Activated CD4-positive, CD25-positive, alpha-beta regulatory T cell treated with anti-CD3 and anti-CD28 coated beads, Interleukin-2, amount 50 U/mL, for 16 hours (primary cell): ENCODE measurements at places on chromosomes 16 and 17.

GRCh38 chr17:49467175-49467574 lies 27.9 kb upstream of the NGFR start:
- no peak for DNase-seq

- DNase-seq = no peak
Observed at GRCh38 chr17:64783031-64783461, 120.9 kb upstream of the SMURF2 start.

DNA sequence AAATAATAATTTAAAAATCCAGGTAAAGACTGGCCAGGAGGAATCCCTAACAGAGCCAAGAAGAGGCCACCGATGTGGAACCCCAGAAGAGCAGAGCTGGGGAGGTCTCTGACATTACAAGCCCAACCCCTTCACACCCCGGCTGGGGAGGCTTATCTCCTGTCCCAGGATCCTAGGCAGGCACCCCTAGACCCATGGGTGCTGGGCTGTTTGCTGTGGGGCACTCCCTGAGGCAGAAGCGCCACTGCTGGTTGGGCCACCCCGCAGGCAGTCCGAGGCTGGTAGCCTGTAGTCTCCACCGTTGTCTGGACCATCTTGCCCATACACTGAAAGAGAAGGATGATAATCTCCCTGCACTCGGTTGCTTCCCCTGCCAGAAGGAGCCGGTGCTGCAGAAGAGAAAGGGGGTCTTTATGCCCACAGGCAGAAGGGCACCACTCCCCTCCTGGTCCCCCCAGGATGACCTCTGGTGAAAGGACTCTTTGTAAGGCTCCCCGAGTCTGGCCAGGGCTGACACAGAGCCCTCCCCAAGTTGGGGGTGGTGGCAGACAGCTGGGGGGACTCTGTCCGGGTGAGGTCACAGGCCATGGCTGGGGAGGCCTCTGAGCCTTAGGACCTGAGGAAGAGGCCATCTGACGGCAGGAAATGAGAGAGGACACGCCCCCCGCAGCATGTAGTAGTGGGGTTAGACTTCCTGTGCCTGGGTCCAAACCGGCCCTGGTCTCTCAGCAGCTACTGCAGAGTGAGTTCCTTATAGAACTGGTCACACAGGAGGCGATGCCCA lies 34.2 kb downstream of the CFAP20 start:
- DNase-seq = no peak

GRCh38 chr16:58043571-58044155 lies 18.1 kb downstream of the MMP15 start:
- DNase-seq = no peak

DNA sequence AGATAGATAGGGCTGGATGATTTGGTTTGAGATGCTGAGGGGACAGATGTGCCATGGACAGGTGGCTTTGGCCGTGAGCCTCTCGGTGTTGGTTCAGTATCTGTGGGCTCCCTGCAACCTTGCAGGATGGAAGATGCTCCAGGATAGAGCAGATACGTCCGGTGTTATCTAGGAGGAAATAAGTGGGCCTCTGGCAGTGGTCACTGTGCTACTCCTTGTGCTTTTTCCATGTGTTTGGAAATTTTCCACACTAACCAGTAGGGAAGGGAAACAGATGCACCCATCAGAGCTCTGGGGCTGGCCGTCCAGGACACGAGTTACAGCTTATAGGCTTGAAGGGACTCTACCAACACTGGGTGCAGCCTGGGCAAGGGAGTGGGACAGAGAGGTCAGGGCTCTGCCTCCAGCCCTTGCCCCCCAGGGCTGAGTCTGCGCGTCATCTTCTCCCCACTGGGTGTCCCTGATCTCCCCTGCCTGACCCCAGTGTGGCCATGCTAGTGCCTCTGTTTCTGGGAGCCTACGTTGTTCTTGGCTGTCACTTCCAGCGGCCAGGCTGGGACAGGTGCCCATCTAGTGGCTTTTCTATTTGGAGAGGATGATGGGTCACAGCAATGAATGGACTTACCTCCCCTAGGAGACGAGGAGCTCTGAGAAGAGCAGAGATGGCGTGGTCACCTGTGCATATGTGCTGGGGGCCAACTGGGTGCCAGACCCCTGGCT lies 166.9 kb downstream of the SEC14L1 start:
- DNase-seq = no peak

DNA sequence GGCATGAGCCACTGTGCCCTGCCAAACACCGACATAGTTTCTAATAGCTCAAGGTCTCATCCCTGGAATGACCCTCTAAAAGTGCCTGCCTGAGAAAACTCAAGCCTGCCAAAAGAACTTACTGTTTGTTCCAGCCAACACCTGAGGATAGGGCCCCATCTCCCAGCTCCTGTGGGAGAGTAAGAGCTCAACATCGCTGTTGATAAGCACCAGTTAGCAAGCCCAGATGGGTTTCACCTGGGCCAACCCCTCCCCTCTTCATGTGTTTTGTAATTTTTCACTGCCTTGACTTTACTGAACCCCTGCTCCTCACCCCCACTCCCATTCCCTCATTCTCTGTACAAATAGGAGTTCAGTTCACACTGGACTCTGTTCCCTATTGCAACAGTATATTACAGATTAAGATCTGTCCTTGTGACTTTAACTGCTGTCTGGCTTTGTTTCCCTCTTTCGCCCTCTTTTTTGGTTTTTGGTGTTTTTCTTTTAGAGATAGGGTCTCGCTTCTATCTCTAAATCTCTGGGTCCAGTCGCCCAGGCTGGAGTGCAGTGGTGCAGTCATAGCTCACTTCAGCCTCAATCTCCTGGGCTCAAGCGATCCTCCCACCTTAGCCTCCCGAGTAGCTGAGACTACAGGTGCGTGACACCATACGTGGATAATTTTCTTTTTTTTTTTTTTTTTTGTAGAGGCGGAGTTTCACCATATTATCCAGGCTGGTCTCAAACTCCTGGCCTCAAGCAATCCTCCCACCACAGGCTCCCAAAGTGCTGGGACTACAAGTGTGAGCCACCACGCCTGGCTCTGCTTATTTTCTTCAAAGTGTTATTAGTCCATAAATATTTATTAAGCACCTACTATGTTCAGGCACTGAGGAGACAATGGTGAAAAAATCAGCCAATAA lies 12.3 kb downstream of the NUPR1 start:
- no peak for DNase-seq
